ENCODE measurements at places on chromosomes 16 and 17.

DNA sequence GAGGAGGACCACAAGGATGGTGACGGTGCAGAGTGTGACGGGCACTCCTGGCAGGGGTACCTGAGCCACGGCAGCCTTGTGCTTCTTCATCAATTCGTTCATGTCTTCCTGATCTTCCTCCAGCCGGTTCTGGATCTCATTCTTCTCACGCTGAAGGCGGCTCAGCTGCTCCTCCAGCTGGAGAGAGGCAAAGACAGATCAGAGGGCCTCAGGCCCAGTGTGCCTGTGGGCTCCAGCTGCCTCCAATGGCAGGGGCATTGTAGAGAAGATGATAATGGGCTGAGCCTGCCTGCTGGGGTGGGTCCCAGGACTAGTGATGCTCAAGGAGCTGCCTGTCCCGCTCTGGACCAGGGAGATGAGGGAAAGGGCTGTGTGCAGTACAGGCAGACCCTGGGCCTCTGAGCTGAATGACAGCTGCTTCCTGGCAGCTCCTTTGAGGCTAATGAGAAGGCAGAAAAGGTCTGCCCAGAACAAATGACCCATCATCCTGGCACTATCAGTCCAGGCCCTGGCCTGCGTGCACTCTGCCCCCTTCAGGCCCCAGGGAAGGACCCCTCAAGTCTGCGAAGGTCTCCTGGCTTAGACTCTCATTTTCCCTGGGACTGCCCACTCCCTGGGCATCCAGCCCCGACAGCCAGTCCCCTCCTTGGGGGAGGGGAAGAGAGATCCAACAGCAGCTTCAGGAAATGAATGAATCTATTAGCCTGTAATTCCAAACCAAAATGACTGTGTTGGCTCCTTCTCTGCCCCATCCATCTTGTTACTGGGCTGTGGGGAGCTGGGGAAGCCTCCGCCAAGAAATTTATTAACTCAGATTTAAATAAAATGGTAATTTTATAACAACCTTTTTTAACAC is 48.0 kb downstream of the PIPOX start:
- no peak for DNase-seq

- no peak for DNase-seq
Measured at GRCh38 chr17:56545106-56545505, 48.4 kb upstream of the NOG start.

DNA sequence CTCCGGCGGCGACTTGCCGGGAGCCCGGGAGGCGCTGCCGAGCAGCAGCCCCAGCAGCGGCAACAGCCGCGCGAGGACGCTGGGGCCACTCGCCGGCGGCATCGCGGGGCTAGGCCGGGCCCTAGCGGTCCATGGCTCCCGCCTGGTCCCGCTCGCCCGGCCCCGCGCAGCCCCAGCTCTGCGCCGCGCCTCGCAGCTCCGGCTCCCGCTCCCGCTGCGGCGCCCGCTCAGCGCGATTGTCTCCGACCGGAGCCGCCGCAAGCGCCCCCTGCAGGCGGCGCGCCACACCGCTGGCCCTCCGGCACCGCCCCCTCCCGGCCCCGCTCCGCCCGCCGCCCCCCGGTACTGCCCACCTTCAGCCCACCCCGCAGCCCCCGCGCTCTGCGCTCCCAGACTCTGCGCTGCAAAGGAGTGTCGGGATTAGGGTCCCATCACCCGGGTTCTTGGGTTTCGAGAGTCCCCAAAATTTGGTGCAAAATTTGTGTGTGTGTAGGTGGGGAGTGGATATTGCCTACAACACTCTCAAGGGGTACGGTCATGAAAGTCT is at the start of gene FAM171A2:
Gene FAM171A2, minus strand, starts transcription at position 241 of the 547 bp plus-strand sequence. Its CDS starts 139 bp downstream, at position 102.
- peak; percentile 65 for DNase-seq

- DNase-seq = no peak
Measured at GRCh38 chr16:29911676-29912010, 11.4 kb downstream of the ASPHD1 start.

DNA sequence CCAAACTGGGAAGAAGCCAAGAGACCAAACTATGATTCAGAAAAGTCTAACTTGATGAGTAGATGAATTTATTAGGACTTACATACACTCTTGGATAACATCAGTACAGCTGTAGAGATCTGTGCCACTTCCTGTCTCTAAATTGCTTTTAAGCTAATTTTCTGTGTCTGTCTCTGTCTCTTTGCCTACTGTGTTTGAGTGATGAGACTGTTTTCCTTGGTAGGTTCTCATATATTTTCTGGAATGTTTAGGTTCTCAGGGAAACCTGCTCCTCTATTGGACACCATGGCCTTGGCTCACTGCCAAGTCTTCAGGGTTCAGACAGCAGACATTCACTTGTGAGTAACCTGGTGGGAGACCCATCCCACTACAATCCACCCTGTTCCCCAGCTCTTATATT is 103.5 kb upstream of the KIF2B start:
- no peak for DNase-seq

- no peak for DNase-seq
Measured at GRCh38 chr16:89094880-89095258, 1.2 kb downstream of the ACSF3 start.

GRCh38 chr16:8511464-8511863 is 78.8 kb downstream of the TMEM114 start:
- no peak for DNase-seq

GRCh38 chr16:77404775-77405174 is 30.1 kb downstream of the ADAMTS18 start:
- no peak for DNase-seq

DNA sequence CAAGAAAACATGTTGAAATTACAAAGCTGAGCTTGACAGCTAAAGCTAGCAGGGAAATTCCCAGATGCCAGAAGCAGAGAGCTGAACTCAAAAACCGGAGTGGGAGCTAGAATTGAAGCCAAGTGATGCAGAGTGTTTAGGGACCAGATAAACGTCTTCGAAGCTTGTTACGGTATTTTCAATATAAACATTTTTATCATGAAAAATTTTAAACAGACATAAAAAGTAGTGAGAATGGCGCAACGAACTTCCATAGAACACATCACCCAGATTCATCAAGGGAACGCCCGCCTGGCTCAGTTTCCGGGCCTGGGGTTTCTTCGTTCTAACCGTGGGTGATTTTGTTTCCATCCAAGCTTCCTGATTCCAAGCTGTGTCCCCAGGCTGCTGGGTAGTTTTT is 18.1 kb downstream of the SPNS2 start:
- DNase-seq = no peak
